ENCODE measurements at places on chromosomes 6 and 20. TPM values are rescaled to one million over a fixed set of nuclear protein-coding genes. Genes with fewer than 3 reads are reported as not detected.
A peak's percentile ranks its signal among the peaks of the same experiment; 100 is the strongest.

The LAMA2 gene
- total RNA-seq, result 111 TPM

The PMEPA1 gene
- 25.9 TPM for total RNA-seq

The TNXB gene
- 217 TPM for total RNA-seq

The DDX43 gene
- total RNA-seq, result 0.43 TPM

The AIG1 gene
- total RNA-seq, result 36.6 TPM

The AP5S1 gene
- total RNA-seq, result 7.2 TPM

The ALDH5A1 gene
- total RNA-seq, result 9.7 TPM

- no peak for DNase-seq
Measured at GRCh38 chr20:48008850-48009515, 223.7 kb upstream of the SULF2 start.

GRCh38 chr6:42898891-42899361 lies 16.9 kb upstream of the PTCRA start:
- peak; percentile 55 for DNase-seq

DNA sequence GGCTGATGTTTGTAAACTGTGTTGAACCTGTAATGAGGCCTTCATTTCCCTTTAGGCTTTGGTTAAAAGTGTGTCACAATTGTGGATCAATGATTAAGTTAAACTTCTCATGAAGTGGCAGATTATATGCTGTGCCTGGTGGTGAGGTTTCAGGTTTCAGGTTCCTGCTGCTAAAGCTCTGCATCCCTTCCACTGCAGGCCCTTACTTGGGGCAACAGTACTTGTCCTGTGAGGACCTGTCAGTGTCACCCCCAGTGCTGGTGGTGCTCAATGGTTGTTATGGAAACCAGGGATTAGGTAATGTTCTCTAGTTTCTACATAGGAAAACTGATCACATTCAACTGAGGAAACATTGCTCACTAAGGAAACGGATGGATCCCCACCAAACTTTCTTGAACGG lies 18.5 kb downstream of the RPP21 start:
- DNase-seq, result no peak

- no peak for DNase-seq
Measured at GRCh38 chr20:2822073-2822472, 5.9 kb downstream of the TMEM239 start.

DNA sequence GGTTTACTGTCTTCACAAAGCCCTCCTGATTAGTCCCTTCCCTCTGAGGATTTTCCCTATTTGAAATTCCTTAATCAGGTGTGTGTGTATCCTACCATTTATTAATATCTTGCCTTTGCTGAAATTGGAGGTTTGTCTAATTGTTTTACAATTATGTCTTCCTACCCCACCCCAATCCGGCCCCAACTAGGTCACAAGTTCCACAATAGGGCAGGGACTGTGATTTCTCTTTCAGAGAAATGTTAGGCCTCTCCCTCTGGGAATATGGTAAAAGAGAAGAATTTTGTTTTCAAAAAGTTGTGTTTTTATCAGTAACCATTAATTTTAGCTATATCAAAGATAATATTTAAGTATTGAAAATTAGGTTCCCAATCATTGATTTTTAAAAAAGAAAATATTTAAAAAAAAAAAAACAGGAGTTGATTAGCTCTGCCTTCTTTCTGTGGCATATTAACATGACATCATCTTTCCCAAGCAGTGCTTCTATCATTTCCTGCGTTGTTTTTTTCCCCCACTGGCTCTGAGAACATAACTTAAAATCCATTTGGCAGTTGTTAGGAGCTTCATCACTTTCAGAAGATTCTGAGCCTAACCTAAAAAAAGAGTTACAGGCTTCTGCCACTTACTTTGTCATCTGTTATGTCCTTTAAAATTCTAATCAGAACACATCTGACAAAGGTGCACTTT lies 36.1 kb downstream of the BLOC1S5 start:
- no peak for DNase-seq

DNA sequence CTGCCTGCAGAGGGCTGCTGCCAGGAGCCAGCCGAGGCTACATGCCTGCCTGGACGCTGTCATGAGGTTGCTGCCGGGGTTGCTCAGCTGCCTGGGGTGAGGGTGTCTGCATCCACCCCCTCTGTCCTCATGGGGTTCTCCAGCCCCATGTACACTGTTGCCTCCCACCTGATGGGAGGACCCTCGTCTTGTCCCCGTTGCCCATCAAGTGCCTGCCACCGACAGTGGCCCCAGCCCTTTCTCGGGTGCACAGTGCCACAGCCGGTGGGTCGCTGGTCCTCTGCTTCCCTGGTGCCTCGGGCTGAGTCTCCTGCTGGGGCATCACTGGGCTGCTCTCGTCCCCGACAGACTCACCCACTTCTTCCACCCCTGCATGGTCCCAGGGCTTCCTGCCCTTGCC lies 313.7 kb downstream of the CDH4 start:
- no peak for DNase-seq

GRCh38 chr20:18363708-18364107 lies 75.4 kb downstream of the ZNF133 start:
- DNase-seq, result no peak

- no peak for DNase-seq
Measured at GRCh38 chr6:34386316-34387137, 5.9 kb downstream of the NUDT3 start.

GRCh38 chr20:40941133-40941610 lies 87.5 kb upstream of the TOP1 start:
- DNase-seq, result no peak

- no peak for DNase-seq
Measured at GRCh38 chr20:56274156-56274555, 25.6 kb downstream of the MC3R start.

DNA sequence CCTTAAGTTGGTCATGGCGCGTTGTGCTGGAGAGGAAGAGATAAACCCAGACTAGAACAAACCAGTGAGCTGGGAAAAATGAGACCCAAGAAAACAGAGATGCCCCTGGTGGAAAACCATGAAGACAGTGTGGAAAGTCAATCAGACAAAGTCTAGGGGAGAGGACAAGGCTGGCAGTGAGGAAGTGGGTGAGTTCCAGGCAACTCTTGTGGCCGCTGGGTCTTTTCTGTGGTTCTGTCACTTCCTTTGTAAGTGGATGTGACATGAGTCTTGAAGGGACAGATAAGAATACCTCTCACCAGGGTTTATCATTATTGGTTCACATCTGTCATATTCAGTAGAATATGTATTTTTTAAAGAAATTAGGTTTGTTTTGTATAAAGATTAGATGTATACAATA lies 738.4 kb downstream of the DHX35 start:
- no peak for DNase-seq

- DNase-seq, result peak; percentile 49
Measured at GRCh38 chr6:133891149-133891926, 2.4 kb downstream of the TCF21 start.

DNA sequence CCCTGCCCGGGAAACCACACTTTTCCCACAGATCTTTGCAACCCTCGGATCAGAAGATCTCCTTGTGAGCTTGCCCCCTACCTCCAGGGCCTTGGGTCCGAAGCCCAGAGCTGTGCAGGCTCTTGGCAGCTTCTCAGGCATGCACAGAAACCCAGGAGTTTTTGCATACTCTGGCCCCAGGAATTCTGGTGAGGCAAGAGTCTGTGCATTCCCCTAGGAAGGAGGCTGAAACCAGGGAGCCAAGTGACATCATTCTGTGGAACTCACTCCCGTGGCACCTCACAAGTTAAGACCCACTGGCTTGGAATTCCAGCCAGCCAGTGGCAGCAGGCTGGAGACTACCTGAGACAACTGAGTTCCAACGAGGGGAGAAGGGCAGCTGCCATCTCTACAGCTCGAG lies 100.1 kb downstream of the TNFRSF21 start:
- DNase-seq, result no peak

DNA sequence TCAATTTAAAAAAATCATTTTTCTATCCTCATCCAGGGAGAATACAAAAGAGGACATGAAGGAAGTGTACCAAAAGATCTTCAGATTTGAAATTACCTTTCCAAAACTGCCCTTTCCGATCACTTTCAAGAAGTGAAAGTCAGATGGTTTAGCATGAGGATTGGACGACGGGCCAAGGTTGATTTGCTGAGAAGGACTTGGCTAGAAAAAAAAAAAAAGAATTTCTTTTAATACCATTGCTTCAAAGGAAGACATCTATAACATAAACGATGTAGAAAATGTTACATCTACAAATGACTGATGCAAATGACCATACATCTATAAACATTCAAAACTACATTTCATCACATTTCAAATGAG lies 120.9 kb upstream of the SLC2A12 start:
- DNase-seq, result no peak

DNA sequence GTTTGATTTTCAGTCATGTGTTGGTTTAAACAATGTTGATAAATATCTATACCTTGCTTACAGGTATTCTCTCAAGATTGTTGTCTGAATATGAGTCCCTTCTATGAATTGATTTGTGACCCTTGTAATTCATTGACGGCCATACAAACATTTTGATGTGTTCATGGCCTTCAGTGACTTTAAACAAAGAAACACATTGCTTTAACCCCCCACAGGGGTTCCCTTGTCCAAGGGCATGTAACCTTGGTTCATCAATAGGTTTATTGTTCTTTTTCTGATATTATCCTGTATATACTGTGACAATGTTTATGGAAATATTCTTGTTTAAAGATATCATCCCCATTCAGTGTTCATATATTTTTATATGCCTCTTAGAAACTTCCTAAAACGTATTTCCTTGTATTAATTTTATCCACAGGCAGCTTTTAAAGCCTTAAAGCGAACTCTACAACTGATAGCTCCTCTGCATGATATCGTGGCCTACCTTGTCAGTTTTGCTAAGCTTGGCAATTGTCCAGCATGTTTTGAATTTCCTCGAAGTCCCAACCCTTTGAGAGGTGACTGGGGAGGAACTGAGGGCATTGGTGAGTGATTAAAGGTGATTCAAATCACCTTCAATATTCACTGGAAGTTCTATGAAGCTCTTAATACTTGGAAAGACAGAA lies 87.0 kb downstream of the CD164 start:
- no peak for DNase-seq

DNA sequence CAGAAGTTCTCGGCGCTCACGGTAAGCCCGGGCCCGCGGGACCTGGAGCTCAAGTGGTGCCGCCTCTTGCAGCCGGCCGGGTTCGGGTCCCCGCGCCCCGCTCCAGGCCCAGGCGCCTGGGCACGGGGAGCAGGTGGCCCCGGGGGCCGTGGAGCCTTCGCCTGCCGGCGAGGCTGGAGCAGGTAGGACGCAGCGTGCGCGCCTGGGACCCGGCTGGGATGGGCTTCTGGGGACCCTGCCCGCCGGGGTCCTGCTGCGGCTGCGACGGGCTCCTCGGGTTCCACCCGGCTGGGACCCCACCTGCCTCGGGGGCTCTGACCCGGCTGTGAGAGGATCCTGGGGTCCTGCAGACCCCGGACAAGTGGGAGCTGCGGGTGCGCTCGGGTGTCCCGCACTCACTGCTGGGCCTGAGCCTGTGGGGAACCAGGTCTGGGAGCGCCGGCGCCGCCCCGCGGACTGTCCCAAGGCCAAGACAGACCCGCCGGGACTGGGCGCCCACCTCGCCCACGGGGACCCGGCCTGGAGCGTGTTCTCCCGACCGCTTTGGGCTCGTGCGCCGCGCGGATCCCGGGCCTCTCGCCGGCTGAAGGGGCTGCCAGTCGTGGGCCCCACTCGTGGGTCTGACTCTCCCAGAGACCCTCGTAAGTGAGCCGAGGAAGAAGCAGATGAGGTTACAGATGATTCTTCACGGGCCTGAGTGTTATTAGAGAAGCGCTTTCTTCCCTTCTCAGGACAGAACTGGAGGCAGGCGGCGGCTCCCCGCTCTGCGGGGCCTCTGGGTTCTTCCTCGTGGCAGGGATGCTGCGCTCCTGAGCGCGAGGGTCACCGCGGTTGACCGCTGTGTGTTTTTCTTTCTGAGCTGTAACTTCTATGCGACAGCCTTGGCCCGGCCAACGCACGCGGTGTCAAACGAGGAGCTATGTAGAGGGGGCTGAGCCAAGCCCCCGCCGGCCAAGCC lies 729 bp downstream of the SMOC2 start:
- peak; percentile 42 for DNase-seq

GRCh38 chr6:156719720-156720563 lies 57.2 kb upstream of the ARID1B start:
- peak; percentile 93 for DNase-seq

DNA sequence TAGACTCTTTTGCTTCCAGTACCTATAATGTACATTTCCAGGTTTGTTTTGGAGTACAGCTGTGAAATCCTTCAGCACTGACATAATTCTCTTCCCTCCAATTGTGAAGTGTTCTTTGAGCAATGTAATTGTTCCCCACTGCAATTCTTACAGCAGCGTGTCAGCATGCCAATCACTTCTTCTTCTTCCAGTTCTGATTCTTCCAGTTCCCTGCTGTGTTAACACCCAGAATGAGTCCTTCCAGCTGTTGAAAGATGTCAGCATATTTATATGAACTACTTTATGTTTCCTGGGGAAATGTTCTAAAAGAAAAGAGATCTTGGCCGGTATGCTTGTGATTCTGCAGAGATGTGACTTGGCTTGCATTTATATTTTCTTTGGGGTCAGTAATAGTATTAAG lies 213.9 kb downstream of the UNC5CL start:
- no peak for DNase-seq

GRCh38 chr6:43492673-43493072 lies 15.3 kb downstream of the TJAP1 start:
- no peak for DNase-seq

GRCh38 chr20:4256874-4257273 lies 241.5 kb upstream of the RNF24 start:
- no peak for DNase-seq

- no peak for DNase-seq
Measured at GRCh38 chr6:75279418-75279817, 5.2 kb downstream of the TMEM30A start.

DNA sequence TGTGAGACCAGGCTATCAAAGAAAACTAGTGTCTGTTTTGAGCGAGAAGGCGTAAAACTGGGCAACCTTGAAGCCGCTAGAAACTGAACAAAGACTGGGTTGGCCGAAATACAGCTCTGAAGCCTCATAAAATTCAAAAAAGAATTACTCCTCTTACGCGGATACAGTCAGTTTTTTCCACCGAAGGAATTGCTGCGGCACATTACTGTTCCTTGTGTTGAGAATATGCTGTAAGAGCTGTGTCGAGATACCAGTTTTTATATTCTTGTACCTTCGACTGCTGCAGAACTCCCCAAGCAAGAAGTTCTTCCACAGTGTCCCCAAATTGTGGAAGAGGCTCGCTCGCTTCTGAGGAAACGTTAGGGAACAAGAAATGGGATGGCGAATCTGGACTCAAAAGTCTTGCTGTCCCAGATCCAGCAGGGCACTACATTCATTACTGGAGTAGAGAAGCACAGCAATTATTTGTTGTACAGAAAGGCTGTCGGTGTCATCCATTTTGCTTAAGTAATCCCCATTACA lies 523 bp upstream of the COX7A2 start:
- no peak for DNase-seq

- no peak for DNase-seq
Measured at GRCh38 chr6:23537828-23538227, 588.2 kb upstream of the NRSN1 start.

- DNase-seq, result no peak
Measured at GRCh38 chr20:47102629-47103028, 208.0 kb downstream of the EYA2 start.

- DNase-seq, result no peak
Measured at GRCh38 chr20:35643045-35643444, 21.7 kb downstream of the CPNE1 start.

All from uterus (tissue), 4 donors.